ENCODE measurements at places on chromosomes 12 and 14.

DNA sequence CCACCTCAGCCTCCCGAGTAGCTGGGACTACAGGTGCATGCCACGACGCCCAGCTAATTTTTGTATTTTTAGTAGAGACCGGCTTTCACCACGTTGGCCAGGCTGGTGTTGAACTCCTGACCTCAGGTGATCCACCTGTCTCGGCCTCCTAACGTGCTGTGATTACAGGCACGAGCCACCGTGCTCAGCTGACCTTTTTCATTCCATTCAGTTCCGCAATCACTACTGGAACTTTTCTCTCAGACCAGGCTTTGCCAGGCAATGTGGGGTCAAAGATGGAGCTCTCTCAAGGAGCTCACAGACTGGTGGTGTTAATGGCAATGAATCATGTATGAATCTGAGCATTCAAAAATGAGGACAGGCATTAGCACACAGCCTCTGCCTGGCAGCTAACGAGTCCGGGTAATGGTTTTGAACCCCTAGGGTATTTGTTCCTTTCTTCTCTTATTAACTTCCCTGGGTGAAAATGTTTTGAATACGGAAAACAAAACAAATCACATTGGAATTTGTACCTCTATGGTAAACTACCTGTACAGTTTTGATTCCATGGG, 9.4 kb upstream of the TCHP start:
- no peak for DNase-seq
- no peaks in the 10 kb centered on the region for H3K27me3 ChIP-seq
- H3K36me3 ChIP-seq = no peaks in the 10 kb centered on the region
- peaks cover 45% of the 10 kb centered on the region for H3K4me1 ChIP-seq
- no peak overlapping the region for H3K27ac ChIP-seq
- H3K4me3 ChIP-seq = no peak overlapping the region

DNA sequence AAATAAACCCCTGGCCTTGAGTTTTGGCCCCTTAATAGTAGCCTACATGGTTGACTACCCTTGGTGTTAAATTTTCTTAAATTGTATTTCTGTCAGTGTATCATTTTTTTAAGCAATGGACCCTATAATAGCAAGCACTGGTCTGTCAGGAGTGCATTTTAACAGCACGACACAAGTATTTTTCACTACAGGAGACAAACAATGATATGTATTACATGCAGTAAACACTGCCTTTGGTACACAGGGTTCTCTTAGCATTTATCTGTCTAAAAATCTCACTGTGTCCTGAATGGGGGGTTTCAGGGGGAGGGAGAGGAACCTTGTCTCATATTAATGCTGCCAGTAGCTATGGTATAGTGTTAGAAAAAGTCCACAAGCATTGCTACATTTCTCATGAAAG, 18.4 kb downstream of the LMO3 start:
- H3K4me3 ChIP-seq = no peak overlapping the region
- no peaks in the 10 kb centered on the region for H3K36me3 ChIP-seq
- H3K27me3 ChIP-seq = no peaks in the 10 kb centered on the region

DNA sequence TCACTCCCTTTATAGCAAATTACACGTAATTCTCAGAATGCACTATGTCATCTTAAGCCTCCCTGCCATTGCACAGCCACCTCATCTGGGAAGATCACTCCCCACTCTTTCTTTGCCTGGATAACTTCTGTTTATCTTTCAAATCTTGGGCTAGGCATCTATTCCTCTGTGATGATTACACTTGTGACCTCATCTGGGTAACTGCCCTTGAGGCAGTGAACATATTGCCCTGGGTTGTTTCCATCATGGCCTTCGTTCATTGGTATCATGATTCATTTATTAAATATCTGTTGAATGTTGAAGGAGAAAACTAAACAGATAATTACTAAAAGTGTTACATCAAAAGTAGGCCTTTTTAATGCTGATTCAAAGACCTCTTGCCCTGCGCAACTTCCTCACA, 26.2 kb upstream of the PDE3A start:
- DNase-seq = no peak
- no peaks in the 10 kb centered on the region for H3K4me1 ChIP-seq

- peaks cover 24% of the 10 kb centered on the region for H3K4me1 ChIP-seq
- H3K27ac ChIP-seq = peak overlapping the region; percentile 41
- H3K36me3 ChIP-seq = peaks cover 58% of the 10 kb centered on the region
- no peak overlapping the region for H3K4me3 ChIP-seq
- peak; percentile 51 for DNase-seq
- no peaks in the 10 kb centered on the region for H3K27me3 ChIP-seq
These were observed 60.3 kb upstream of the VPS33A start for GRCh38 chr12:122326586-122326985.

DNA sequence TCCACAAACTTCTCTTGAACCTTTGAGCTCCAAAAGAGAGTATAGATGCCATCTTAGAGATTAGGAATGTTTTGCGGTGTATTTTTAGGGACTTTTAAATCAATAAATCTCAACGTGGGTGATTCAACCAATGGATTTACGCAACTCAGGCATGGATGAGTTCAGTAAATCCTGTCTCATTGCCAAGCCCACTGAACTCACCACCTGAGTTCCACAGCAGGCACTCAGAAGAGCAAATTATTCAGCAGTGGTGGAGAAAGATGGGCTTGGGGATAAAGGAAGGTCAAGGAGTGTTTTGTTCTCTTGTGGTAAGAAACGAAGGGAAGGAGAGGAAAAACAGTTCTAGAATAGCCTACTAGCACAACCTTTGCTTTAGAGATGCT, 68.7 kb upstream of the HMGA2 start:
- no peak overlapping the region for H3K4me3 ChIP-seq
- H3K4me1 ChIP-seq = no peaks in the 10 kb centered on the region
- no peaks in the 10 kb centered on the region for H3K36me3 ChIP-seq
- no peak for DNase-seq
- H3K27me3 ChIP-seq = no peaks in the 10 kb centered on the region

- no peaks in the 10 kb centered on the region for H3K27me3 ChIP-seq
- no peak overlapping the region for H3K27ac ChIP-seq
- no peak for DNase-seq
- H3K4me1 ChIP-seq = no peaks in the 10 kb centered on the region
- no peak overlapping the region for H3K4me3 ChIP-seq
These were observed 38.3 kb downstream of the SLC6A15 start for GRCh38 chr12:84874125-84874824.

DNA sequence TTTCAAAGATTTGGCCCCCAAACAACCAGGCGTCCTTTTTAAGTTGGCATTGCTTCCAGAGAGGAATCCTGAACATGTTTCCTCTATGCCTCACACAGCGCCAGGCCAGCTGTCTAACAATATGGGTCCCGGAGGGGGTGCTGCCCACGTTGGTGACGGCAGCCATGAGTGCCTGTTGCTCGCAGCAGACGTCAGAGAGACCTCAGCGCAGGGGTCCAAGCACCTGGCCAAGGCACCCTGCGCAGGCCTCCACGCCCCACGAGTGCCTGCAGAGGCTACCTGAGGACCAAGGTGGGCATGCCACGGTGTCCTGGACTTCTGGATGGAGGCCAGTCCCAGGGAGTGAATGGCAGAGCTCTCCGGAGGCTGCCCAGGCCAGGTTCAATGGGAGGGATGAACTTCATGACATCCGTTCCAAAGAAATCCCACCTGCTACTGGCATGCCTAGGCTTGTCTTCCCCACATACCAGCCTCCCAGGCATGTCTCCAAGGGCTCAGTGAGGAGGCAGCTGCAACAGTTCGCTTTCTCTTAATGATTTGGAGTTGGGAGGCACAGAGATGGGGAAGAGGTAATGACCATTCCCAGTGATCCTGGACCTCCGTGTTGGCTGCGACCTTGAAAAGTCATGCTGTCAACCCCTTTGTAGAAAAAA, 11.6 kb upstream of the FOXN3 start:
- no peak overlapping the region for H3K4me3 ChIP-seq
- peaks cover 24% of the 10 kb centered on the region for H3K4me1 ChIP-seq
- DNase-seq = no peak
- H3K36me3 ChIP-seq = no peaks in the 10 kb centered on the region
- H3K27me3 ChIP-seq = no peaks in the 10 kb centered on the region
- no peak overlapping the region for H3K27ac ChIP-seq

DNA sequence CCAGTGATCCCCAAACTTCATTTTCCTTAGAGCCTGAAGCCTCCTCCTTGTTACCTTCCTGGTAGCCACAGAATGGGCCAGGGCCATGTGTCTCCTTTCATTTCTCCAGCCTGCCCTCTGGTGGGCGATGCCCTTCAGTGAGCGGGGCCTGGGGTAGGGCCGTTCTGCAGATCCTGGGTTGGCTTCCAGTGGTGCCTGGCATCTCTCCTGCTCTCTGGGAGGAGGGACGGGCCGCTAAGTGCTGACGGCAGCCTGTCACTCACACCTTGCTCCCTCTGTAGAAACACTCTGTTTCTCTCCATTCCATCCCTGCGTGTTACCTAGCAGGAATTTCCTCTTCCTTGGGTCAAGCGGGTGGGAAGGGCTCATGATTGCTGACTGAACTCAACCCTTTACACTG, 232.1 kb downstream of the CACNA1C start:
- no peak for DNase-seq
- H3K4me1 ChIP-seq = no peaks in the 10 kb centered on the region
- no peak overlapping the region for H3K27ac ChIP-seq
- peaks cover 12% of the 10 kb centered on the region for H3K27me3 ChIP-seq
- H3K36me3 ChIP-seq = no peaks in the 10 kb centered on the region

All from CD4-positive, alpha-beta T cell (primary cell).